ENCODE measurements at places on chromosomes 4 and X.

DNA sequence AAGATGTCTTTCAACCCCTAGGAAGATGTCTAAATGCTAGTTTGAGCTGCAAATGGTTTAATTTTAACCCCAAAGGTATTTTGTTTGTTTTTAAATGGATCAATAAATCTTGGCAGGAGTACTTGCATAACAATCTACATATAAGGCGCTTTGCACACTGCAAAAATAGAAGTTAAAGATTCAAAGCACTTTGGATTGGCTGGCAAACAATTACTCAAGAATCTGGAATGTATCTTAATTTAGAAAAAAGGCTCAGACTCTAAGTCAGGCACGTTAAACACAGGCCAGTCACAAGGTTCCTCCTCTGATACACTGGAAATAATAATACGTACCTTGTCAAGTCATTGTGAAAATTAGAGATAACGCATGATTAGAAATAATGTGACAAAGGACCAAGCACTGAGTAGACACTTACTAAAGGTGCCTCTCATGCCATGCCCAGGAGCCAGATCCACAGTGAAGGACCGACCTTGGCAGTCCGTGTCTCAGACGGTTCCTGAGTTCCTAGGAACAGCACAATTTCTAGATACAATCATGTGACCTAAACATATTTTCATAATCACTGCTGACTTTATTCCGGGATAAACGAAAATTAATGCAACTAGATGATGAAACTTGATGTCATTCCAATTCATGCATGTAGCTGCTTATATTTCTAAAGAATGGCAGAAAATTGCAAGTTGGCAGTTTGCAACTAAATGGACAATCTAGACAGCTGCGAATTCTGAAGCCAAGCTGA is 49.6 kb downstream of the PROM1 start:
- peak; percentile 14 for DNase-seq

DNA sequence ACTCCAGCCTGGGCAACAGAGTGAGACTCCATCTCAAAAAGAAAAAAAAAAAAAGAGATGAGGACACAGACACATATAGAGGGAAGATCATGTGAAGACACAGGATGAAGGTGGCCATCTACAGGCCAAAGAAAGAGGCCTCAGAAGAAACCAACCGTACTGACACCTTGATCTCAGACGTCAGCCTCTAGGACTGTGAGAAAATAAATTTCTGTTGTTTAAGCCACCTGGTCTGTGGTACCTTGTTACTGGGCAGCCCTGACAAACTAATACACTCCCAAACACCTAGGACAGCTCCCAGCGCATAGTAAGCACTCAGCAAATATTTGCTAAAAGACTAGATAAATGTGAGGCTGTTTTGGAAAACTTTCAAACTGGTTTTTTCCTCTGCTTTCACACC is 59.2 kb upstream of the SMIM10 start:
- no peak for DNase-seq

- peak; percentile 86 for DNase-seq
Observed at GRCh38 chr4:119209077-119209476, 3.4 kb upstream of the USP53 start.

DNA sequence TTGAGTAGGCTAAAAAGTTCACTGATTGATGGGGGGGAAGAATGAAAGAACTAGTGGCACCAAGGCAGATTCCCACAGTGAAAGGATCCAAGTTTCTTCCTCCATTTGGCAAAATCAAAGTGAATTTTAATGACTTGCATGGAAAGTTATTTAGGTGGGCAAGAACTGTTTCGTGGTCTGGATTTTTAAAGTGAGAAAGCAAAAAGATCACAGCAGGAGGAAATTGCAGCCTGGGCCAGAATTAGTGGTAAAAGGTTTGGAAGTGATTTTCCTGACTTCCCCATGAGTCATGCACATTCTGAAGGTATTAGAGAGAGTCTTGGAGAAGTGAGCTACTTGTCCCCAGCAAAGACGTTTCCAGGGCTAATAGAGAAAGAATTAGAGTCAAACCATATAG is 207.8 kb downstream of the ANTXR2 start:
- no peak for DNase-seq

DNA sequence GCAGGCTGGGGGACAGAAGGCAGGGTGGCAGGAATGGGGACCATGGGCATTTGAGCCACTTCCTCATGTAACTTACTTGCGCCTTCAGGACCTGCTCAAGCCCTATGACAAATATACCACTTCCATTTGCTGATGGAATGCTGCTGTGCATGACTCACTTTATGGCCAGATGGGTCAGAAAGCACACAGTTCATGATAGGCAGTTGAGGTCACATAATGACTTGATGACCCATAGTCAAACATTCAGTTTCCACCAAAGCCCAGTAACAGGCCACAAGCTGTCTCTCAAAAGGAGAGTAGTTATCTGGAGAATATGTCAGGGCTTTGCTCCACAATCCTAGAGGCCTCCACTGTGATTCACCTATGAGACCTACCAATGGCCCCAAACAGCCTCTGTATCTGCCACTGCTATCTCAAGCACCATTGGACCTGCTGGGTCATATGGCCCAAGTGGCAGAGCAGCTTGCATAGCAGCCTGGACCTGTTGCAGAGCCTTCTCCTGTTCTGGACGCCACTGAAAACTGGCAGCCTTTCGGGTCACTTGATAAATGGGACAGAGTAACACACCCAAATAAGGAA is 5.3 kb upstream of the PAPSS1 start:
- DNase-seq, result no peak

DNA sequence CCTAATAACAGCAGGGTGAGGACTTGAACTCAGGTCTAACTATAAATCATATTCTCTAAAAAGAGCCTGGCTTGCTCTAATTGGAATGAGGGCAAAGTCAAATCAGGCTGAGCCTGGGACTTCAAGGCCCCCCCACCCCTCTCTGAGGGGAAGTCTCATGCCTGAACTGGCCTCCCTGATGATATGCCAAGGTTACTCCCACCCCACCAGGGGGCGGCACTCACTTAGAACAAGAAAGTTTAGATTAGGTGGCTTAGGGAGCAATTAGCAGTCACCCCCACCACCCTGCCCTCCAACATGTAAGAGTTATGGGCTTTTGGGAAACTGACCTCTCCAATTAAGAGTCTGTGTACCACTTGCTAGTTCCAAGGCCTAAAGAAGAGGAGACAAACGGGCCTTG is 2.7 kb downstream of the FOXO4 start:
- peak; percentile 56 for DNase-seq

DNA sequence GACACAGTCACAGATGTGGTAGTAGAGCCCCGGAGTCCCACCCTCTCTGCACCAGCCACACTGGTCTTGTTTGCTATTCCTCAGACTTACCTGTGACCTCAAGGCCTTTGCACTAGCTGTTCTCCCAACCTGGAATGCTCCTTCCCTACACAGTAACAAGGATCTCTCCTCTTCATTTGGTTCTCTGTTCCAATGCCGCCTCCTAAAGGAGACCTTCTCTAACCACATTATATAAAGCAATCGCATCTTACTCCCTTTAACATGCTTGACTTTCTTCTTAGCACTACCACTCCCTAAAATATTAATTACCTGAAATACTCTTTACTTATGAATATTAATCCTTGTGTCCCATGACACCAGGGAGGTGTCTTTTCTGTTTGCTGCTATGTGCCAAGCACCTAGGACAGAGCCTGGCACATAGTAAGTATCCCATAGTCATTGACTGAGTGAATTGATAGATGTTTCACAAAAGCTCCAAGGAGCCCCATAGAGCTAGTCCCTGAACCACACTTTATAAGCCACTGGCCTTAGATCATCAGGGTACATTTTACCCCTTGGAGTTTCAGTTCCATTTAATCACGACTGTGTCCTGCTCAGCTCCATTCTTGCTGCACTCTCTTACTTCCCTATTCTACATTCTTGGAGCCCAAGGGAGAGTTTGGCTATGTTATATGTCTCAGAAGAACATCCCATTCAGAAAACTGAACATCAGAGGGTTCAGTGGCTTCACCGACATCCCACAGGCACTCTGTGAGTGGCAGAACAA is 312.7 kb downstream of the RAB28 start:
- no peak for DNase-seq

- peak; percentile 81 for DNase-seq
Observed at GRCh38 chr4:182929296-182929695, 12.1 kb upstream of the DCTD start.

DNA sequence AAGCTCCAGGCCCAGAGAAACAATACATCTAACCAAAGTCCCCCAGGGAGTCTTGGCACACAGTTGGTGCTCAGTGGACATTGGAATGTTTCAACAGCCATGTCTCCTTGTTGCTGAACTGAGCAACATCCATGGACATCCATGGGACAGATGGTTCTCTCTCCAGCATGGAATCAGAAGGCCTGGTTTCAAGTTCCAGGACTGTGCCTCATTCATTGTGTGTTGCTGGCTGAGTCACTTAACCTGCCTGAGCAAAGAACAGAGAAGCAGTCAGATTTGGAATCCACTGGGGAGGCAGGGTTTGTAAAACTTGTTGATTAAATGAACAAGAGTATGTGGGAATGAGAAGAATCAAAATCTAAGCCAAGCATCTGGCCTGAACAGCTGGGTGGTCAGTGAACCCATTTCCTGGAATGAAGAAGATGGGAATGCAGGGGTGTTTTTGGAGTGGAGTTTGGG is 147.9 kb downstream of the CHIC2 start:
- peak; percentile 44 for DNase-seq

DNA sequence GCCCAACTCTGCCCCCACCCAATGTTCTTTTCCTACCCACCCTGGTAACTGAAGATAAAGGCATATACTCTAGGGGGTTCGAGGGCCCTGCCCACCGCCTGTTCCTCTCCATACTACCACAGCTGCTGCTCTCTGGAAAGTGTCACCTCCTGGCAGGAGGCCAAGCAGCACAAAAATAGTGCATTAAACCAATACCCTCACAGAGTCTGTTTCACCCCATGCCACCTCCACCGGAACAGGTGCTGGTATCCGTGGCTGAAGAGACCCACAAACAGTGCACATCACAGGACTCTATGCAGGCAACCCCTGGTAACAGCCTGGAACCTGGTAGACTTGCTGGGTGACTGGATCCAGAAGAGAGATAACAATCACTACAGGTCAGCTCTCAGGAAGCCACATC is 85.1 kb upstream of the CTSO start:
- DNase-seq, result no peak

DNA sequence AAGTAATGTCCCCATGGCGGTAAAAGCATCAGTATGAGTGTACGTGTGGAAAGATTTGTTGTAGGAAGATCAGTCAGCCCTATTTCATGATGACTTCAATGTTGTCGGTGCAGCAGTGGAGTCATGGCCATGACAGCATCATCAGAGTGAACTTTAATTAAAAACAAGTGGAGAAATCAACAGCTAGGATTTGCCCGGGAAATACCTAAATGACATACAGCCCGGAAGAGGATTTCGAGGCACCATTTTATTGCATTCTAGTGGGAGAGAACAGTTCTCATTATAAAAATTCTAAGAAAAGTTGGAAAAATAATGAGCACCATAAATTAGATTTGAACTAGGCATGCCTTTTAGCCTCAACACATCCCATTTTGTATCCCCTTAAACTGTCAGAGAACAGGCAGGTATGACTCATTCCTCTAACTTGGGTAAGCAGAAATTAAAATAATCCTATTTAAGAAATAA is 170.1 kb downstream of the SHROOM3 start:
- no peak for DNase-seq

GRCh38 chr4:185470501-185471195 is 885 bp downstream of the CCDC110 start:
- peak; percentile 11 for DNase-seq

- DNase-seq, result no peak
Observed at GRCh38 chrX:23066588-23067281, 67.0 kb downstream of the DDX53 start.

DNA sequence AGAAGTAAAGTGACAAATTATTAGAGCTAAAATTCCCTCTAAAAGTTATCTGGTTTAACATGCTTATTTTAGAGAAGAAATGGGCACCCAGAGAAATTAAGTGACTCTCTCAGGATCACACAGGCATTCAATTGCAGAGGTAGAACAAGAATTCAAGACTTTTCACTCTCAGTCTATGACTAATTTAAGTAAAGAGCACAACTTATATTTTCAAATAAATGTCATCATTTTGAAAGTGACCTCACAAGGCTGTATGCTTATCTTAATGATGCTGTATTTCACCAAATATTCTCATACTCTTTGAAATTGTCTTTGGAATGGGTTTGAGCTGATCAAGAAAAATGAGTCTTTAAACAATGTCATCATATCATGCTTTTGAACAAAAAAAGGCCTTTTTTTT is 15.3 kb downstream of the GPR174 start:
- no peak for DNase-seq

GRCh38 chrX:120840827-120841226 is 34.8 kb downstream of the CT47B1 start:
- peak; percentile 72 for DNase-seq

GRCh38 chr4:185896817-185897488 is 85.0 kb upstream of the SORBS2 start:
- DNase-seq, result no peak

- DNase-seq, result peak; percentile 65
Observed at GRCh38 chr4:82802911-82803310, 4.3 kb upstream of the SCD5 start.

DNA sequence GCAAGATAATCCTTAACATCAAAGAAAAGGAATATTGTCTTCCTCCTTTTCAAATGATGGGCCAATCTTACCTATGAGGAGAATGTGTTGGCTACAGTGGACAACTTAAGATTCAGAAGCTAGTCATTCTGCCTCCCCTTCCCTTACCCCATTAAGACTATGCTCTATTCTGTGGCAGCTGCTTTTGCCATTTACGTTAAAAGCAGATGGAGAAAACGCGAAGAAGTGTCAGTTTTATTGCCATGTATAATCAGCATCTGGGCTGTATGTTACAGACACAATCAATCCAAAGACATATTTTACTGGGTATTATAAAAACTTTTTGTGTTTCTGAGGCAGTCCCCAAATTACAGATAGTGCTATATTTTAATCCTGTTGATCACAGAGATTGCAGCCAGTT is 196.1 kb upstream of the PACRGL start:
- no peak for DNase-seq

DNA sequence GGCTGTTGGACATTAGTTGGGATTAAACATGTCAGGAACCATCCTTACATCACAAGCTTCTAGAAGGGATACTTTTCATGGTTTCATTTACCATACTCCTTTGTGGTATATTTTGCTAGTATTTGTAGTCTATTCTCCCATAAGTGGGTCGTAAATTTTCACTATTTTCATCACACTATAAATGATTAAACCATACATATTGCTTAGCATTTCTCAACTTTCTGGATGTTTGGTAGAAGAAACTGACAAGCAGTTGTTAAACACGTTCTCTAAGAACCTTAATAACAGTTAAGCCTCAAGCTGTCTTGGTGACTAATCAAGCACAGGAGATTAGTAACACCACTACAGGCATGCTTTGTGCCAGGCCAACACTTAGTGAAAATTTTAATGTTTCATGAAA is 375.5 kb downstream of the NAF1 start:
- peak; percentile 51 for DNase-seq

GRCh38 chrX:55908661-55909212 is 191.2 kb downstream of the RRAGB start:
- DNase-seq, result peak; percentile 35
